Testis (tissue), 5 donors: ENCODE measurements at places on chromosomes 1 and 21.

GRCh38 chr1:214008791-214009422 lies 21.1 kb downstream of the PROX1 start:
- H3K27ac ChIP-seq, result no peak overlapping the region
- no peaks in the 10 kb centered on the region for H3K36me3 ChIP-seq
- no peak overlapping the region for H3K4me3 ChIP-seq
- H3K4me1 ChIP-seq, result peaks cover 3% of the 10 kb centered on the region
- H3K27me3 ChIP-seq, result no peaks in the 10 kb centered on the region

DNA sequence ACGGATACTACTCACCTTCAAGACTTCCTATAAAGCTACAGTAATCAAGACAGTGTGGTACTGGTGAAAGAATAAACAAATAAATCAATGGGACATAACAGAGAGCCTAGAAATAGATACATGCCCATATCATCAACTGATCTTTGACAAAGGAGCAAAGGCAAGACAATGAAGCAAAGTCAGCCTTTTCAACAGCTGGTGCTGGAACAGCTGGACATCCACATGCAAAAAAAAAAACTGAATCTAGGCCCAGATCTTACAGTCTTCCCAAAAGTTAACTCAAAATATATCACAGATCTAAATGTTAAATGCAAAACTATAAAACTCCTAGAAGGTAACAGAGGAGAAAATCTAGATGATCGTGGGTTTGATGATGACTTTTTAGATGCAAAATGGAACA lies 170.3 kb downstream of the MIS18A start:
- no peaks in the 10 kb centered on the region for H3K4me1 ChIP-seq
- no peak for DNase-seq
- no peaks in the 10 kb centered on the region for H3K27me3 ChIP-seq
- H3K36me3 ChIP-seq, result no peaks in the 10 kb centered on the region
- H3K4me3 ChIP-seq, result no peak overlapping the region

DNA sequence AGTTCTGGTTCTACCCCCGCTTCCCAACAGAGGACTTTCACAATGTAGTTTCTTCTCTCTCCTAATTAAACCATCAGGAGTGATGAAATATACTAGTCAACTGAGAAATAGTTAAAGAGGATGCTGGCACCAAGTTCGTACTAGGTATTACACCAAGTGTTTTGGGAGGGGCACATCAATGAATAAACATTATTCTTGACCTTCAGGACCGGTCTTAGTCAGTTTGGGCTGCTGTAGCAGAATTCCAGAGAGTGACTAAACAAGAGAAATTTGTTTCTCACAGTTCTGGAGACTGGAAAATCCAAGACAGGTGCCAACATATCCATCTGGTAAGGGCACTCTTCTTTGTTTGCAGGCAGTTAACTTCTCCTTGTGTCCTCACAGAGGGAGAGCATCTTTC lies 103.8 kb downstream of the SPATA17 start:
- no peaks in the 10 kb centered on the region for H3K36me3 ChIP-seq
- DNase-seq, result no peak
- no peaks in the 10 kb centered on the region for H3K27me3 ChIP-seq
- no peaks in the 10 kb centered on the region for H3K4me1 ChIP-seq

- H3K27ac ChIP-seq, result no peak overlapping the region
- H3K36me3 ChIP-seq, result no peaks in the 10 kb centered on the region
- no peak for DNase-seq
- H3K4me3 ChIP-seq, result no peak overlapping the region
- H3K27me3 ChIP-seq, result no peaks in the 10 kb centered on the region
These were observed 40.9 kb downstream of the MTARC1 start for GRCh38 chr1:220827445-220828178.

DNA sequence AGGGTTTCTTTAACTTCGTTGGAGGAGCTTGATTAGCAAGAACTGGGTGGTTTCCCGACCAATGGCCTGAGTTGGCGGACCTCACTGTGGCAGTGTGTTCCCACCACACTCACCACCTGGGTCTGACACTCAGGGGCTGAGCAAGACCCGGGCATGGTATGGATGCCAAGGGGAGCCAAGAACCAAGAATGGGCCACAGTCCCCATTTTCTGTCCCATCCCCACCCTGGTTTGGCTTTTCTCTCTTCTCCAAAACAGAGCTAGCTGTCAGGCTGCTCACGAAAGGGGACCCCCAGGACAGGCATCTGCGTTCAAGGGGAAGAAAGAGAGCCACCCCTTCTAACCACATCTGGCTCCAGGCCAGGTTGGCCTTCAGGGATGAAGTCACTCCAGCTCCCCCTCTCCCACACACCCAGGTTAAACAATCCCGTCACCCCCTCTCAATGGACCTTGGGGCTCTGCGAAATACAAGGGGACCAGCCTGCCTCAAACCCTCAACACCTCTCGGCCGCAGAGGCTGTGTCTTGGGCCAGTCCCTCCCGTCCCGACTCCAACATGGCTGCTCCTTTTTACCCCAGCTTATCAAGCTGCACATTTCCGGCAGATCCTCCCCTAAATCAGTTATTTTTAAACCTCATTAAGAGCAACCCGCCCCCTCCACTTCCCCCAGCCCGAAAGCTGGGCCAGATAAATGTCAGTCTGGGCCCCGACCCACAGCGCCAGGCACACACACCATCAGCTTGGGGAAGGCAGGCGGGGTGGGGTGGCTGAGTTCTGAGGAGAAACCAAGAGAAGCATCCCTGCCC lies 3.4 kb downstream of the TAGLN2 start:
- peak overlapping the region; percentile 91 for H3K27ac ChIP-seq
- DNase-seq, result no peak
- H3K4me1 ChIP-seq, result peaks cover 28% of the 10 kb centered on the region
- H3K4me3 ChIP-seq, result no peak overlapping the region
- no peaks in the 10 kb centered on the region for H3K27me3 ChIP-seq
- no peaks in the 10 kb centered on the region for H3K36me3 ChIP-seq

DNA sequence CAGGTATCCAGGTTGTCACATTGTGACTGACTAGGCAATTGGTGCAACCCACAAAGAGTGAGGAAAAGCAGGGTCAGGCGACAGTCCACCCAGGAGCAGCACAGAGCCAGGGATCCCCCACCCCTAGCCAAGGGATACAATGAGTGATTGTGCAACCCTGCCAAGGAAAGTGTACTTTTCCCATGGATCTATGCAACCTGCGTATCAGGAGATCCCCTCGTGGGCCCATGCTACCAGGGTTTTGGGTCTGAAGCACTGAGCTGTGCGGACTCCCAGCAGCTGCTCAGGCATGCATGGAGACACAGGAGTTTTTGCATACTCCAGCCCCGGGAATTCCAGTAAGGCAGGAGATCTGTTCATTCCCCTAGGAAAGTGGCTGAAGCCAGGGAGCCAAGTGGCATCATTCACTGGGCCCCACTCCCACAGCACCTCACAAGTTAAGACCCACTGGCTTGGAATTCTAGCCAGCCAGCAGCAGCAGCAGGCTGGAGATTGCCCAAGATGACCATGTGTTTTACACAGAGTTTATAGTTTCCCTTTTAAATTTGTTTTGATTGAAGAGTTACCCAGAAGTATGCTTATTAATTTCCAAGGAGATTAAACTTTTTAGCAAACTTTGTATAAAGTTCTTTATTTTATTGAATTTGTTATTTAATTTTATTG lies 136.0 kb downstream of the LTN1 start:
- no peaks in the 10 kb centered on the region for H3K36me3 ChIP-seq
- no peak overlapping the region for H3K4me3 ChIP-seq
- no peaks in the 10 kb centered on the region for H3K27me3 ChIP-seq
- peaks cover 4% of the 10 kb centered on the region for H3K4me1 ChIP-seq
- DNase-seq, result no peak

- H3K4me1 ChIP-seq, result no peaks in the 10 kb centered on the region
- H3K27me3 ChIP-seq, result no peaks in the 10 kb centered on the region
- no peak overlapping the region for H3K4me3 ChIP-seq
- no peak for DNase-seq
These were observed 578.6 kb upstream of the PBX1 start for GRCh38 chr1:163980394-163980793.

DNA sequence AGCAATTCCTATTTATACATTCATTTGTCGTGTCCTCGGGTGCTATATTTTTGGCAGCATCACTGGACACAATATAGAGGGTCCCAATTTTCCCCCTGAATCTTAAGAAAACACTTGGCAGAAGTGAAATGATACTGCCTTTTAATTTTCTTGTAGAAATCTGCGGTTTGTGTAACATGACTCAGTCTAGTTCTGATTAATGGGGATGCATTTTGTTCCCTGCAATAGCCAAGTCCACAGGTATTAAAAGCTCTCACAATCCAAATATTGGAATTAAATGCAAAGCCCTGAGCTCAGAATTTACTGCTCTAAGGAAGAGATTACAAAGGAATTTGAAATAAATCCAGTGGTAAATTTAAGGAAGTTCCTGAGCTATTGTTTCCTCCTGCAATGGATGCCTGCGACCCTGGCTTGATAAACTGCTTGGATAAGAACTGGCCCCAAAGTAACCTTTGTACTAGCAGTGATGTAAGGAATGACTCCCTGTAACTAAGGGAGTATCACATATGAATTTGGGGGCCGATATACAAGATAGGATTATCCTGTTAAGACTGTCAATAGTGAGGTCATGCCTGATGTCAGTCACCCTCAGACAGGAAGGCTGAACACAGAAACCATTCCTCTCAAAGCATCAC lies 349.7 kb upstream of the C1orf87 start:
- H3K4me1 ChIP-seq, result no peaks in the 10 kb centered on the region
- H3K27me3 ChIP-seq, result no peaks in the 10 kb centered on the region
- no peak overlapping the region for H3K4me3 ChIP-seq
- no peak for DNase-seq
- no peaks in the 10 kb centered on the region for H3K36me3 ChIP-seq
- H3K27ac ChIP-seq, result no peak overlapping the region

DNA sequence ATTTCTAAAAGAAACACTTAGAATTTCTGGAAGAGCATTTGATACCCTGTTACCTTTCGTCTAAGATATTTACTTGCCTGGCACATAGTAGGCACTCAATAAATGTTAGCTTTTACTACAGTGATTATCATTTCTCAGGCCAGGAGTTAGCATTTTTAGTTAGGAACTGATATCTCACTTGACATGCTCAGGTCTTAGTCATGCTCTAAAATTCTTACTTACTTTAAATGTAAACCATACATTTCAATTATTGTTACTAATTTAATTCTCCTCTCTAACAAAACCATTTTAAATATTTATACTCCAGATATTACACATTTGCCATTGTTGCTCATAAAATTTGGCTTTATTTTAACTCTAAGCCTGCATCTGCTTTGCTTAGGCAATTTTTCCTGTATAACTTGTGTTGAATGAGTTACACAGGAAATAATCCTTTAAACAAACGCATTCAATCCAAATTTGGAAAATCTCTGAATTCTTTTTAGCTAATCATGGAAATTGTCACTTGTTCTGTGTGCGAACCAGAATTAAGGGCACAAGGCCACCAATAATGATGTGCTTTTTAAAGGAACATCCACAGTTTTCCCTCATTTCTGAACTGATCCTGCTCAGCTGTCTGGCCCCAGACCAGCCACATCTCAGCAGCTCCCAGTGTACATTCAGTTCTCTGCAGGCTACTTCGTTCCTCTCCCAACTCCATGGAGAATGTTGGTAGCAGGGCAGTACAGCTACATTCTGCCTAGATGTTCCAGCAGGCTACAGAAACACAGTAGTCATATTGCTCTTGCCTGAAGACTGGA lies 15.6 kb downstream of the NIBAN1 start:
- peak; percentile 53 for DNase-seq
- no peak overlapping the region for H3K27ac ChIP-seq
- H3K36me3 ChIP-seq, result no peaks in the 10 kb centered on the region
- peaks cover 6% of the 10 kb centered on the region for H3K4me1 ChIP-seq
- no peak overlapping the region for H3K4me3 ChIP-seq
- no peaks in the 10 kb centered on the region for H3K27me3 ChIP-seq

DNA sequence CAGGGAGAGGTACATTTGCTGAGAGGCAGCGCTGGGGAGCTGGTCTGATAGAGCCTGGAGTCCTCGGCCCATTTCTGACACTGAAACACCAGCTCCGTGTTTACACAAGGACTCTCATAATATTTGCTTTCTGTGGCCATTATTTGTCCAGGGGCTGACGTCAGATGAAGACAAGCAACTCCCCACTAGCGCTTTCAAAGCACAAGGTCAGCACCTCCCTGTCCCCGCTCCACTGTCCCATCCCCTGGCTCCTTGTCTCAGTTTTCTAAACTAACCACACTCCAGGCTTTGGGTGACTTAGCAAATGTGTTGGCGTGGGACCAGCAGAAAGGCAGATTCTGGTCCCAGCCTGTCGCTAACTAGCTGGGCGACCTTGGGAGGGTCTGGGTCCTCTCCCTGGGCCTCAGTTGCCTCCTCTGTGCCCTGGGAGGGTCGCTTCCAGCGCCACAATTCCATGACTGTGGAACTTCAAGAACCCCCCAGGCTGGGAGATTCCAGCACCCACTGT lies 37.4 kb upstream of the ZBTB40 start:
- H3K4me3 ChIP-seq, result no peak overlapping the region

DNA sequence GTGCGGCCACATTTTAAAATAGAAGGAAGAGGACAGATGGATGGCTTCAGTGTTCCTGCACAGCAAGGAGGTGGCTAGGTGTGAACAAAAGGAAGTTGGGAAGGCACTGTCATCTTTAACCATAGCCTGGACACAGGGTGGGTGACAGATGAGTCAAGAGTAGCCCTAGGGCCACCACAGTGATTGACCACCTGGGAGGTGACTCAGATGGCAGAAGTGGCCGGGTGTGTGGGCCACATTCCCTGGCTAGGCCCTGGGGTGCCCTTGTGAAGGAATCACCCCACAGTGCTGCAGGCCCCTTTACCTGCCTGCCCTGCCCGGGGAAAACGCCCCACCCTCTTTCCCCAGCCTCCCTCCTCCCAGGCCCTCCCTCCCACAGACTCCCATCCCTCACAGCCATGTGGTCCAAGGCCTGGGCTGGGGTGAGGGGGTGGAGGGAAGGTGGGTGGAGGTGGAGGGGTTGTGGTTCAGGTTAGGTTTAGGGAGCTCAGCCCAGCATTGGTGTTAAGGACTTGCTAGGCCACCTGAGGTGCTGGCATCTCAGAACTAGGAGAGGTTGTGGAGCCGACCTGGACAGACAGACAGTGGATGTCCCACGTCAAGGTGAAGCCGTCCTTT lies 59.1 kb downstream of the SPSB1 start:
- DNase-seq, result no peak
- H3K36me3 ChIP-seq, result no peaks in the 10 kb centered on the region
- no peak overlapping the region for H3K4me3 ChIP-seq
- H3K27me3 ChIP-seq, result no peaks in the 10 kb centered on the region
- no peak overlapping the region for H3K27ac ChIP-seq

DNA sequence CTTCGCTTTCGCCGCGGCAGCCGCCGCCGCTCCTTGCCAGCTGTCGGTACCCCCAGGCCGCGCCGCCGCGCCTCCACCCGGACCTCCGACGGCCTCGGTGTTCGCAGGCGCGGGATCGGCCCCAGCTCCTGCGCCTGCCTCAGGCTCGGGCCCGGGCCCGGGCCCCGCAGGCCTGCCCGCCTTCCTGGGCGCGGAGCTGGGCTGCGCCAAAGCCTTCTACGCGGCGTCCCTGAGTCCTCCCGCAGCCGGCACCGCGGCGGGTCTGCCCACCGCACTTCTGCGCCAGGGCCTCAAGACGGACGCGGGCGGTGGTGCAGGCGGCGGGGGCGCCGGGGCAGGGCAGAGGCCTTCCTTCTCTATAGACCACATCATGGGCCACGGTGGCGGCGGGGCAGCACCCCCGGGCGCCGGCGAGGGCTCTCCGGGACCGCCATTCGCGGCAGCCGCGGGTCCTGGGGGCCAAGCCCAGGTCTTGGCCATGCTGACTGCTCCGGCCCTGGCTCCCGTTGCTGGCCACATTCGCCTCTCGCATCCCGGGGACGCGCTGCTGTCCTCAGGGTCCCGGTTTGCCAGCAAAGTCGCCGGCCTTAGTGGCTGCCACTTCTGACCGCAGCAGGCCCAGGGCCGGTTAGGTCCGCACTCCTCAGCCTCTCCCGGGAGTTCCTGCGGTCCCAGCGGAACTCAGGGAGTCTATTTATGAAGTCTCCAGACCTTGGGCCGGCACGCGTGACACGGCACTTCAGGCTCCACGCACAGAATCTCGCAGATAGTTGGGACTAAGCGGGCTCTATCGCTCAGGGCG lies 1.4 kb downstream of the FOXD2 start:
- peaks cover 6% of the 10 kb centered on the region for H3K4me1 ChIP-seq
- peaks cover 3% of the 10 kb centered on the region for H3K27me3 ChIP-seq
- no peak overlapping the region for H3K27ac ChIP-seq
